ENCODE measurements at places on chromosomes 5 and 9.

DNA sequence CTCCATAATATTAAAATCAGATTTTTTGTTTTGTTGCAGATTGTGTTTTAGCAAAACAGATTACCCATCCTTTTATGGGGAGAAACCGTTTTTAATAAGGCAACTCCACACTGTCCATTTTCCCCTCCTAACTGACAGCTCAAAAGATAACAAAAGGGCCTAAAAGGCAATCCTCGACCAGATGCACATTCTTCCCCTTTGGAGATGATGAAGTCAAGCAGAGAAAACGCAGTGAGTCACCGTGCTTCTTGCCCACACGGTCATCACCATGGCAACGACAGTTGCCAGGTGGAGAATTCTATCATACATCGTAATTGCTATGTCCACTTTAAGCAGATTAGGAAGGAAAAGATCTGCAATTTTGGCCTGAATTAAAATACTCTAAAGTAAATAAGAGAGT is 96.4 kb downstream of the DIRAS2 start:
- no peak overlapping the region for H3K27ac ChIP-seq
- no peaks in the 10 kb centered on the region for H3K36me3 ChIP-seq
- no peak overlapping the region for H3K4me3 ChIP-seq
- H3K27me3 ChIP-seq: no peaks in the 10 kb centered on the region
- no peaks in the 10 kb centered on the region for H3K4me1 ChIP-seq

- H3K27ac ChIP-seq: no peak overlapping the region
- no peak overlapping the region for H3K4me3 ChIP-seq
- H3K27me3 ChIP-seq: no peaks in the 10 kb centered on the region
- no peaks in the 10 kb centered on the region for H3K4me1 ChIP-seq
- no peaks in the 10 kb centered on the region for H3K36me3 ChIP-seq
- DNase-seq: no peak
Observed at GRCh38 chr5:54148067-54148845, 162.1 kb downstream of the ARL15 start.

DNA sequence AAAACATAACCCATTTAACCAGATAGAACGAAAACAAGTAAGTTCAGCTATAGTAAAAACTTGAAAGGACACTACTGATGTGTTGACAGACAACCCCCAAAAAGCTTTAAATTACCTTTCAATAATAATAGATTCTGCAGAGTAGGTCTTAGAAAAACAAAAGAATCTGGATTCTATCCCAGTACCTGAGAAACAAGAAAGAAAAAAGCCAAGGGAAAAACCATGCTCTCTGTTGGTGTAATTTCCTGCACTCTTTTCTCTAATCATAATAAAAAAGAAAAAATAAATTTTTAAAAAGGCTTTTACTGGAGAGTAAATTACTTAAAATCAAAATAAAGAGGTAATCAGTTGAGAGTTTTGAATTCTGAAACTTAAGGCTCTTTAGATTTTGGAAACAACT is 1090.4 kb downstream of the PTPRD start:
- H3K4me3 ChIP-seq: no peak overlapping the region
- no peak for DNase-seq
- no peak overlapping the region for H3K27ac ChIP-seq

- peaks cover 35% of the 10 kb centered on the region for H3K4me1 ChIP-seq
- peak; percentile 34 for DNase-seq
- H3K27me3 ChIP-seq: no peaks in the 10 kb centered on the region
- H3K27ac ChIP-seq: no peak overlapping the region
- H3K4me3 ChIP-seq: no peak overlapping the region
Observed at GRCh38 chr9:129746092-129746777, 6.6 kb downstream of the PTGES start.

DNA sequence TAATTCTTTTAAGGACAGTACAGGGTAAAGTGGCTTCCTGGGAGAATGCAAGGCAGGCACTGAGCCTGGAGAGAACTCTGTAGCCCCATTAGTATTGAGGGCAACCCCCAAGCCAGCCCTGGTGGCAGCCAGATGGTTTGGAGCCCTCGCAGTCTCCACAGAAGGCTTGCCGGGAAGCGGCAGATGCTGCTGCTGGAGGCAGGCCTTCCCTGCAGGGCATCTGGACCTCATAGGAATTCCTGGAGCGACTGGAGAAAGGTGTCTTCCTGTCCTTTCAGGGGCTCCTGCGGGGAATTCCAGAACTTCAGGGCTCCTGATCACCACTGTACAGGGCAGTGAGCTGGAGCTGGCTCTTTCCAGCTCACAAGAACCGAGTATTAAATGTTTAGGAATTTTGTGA is 167.5 kb downstream of the INSYN2B start:
- H3K4me3 ChIP-seq: no peak overlapping the region
- no peaks in the 10 kb centered on the region for H3K36me3 ChIP-seq
- H3K27ac ChIP-seq: no peak overlapping the region
- H3K27me3 ChIP-seq: no peaks in the 10 kb centered on the region
- no peak for DNase-seq

DNA sequence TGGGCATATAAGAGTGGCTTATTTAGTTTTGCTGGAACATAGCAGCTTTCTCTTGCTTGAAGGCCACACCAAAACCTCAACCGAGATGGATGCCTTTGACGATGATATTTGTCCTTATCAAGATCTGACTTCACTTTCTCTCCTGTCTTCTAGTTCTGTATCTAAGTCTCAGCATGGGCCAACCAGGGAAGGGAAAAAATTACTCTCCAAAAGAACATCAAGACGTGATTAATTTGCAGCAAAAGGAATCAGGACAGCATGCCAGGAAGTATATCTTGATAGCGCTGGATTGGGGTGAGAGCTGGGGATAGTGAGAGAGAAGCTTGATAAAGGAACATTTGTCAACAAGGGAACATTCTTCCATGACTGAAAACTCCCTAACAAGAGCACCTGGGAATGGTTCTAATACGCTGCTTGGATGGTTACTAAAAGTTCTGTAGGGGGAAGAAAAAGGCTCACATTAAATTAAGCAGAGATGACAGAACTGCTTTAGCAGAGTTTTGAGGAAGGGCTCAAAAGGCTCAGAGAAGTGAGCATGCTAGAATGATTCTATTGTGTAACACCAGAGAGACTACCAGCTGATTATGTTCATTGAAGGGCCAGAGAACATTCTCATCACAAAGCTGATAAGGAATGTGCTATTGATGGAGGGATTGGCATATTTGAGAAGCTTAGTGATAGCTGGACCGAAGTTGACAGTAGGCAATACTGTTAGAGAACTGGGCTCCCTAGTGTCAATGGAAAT is 21.6 kb upstream of the ANXA1 start:
- H3K27me3 ChIP-seq: no peaks in the 10 kb centered on the region
- H3K36me3 ChIP-seq: no peaks in the 10 kb centered on the region
- H3K4me1 ChIP-seq: peaks cover 2% of the 10 kb centered on the region
- no peak overlapping the region for H3K27ac ChIP-seq

DNA sequence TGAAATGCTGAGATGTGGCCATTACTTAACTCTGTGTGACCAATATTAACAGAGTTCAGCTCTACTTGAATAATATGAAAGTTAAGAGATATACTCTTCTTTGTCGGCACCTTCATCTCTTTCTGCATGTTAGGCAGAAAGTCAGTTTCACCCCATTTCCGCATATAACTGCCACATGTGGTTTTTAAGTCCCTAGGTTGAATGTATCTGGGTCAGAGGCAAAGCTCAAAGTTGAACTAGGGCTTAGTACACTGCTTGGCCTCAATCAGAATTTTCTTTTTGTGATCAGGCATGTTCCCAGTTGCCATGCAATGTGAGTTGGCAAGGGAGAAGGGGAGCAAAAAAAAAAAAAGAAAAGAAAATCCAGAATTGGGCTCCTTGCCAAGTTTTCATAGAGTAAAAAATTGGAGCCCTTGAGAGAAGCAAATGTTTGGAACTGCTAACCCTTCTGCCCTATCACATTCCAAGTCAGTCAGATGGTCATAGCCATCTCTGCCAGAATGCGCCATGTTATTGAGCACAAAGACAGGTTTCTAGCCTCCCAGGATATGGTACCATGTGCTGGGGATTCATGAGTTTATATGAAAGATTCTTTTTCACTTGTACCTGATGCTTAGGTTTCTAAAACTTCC is 251.2 kb upstream of the RORB start:
- no peaks in the 10 kb centered on the region for H3K27me3 ChIP-seq
- H3K36me3 ChIP-seq: no peaks in the 10 kb centered on the region
- no peak overlapping the region for H3K27ac ChIP-seq
- no peaks in the 10 kb centered on the region for H3K4me1 ChIP-seq
- no peak overlapping the region for H3K4me3 ChIP-seq

- no peaks in the 10 kb centered on the region for H3K4me1 ChIP-seq
- no peaks in the 10 kb centered on the region for H3K27me3 ChIP-seq
- DNase-seq: no peak
Observed at GRCh38 chr9:111463048-111463447, 21.1 kb downstream of the ECPAS start.

DNA sequence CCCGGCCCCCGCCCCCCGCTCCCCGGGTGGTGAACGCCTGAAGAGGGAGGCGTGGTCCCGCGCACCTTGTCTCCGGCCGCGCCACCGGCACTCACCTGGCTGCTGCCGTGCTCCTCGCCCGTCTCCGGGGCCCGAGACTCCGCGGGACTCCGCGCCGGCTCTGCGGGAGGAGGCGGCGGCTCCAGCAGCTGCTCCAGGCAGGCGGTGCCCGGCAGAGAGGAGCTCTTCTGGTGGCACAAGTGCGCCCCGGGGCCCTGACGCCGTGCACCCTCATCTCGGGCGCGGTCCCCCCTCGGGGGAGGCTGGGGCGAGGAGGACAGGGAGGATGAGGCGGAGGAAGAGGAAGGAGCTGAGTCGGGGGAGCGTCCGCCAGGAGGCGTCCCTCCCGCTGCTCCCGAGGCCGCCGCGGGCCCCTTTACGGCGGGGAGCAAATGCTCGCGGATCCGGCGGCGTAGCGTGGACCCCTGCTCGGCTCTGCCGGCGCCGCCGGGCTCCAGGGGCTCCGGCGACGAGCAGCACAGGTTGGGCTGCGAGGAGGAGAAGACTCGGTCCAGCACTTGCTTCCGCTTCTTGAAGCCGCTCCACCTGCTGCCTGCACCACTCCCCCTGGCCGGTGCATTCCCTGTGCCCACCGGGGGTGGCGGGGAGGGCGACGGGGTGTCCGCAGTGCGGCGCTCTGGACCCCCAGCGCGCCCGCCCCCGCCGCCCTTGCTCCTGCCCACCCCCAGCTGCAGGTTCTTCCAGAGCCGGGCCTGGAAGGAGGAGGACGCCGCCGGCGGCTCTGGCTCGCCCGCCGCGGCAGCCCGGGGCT is 928 bp downstream of the MCTP1 start:
- peaks cover 4% of the 10 kb centered on the region for H3K4me1 ChIP-seq
- H3K27me3 ChIP-seq: peaks cover 7% of the 10 kb centered on the region
- no peaks in the 10 kb centered on the region for H3K36me3 ChIP-seq
- no peak overlapping the region for H3K27ac ChIP-seq

DNA sequence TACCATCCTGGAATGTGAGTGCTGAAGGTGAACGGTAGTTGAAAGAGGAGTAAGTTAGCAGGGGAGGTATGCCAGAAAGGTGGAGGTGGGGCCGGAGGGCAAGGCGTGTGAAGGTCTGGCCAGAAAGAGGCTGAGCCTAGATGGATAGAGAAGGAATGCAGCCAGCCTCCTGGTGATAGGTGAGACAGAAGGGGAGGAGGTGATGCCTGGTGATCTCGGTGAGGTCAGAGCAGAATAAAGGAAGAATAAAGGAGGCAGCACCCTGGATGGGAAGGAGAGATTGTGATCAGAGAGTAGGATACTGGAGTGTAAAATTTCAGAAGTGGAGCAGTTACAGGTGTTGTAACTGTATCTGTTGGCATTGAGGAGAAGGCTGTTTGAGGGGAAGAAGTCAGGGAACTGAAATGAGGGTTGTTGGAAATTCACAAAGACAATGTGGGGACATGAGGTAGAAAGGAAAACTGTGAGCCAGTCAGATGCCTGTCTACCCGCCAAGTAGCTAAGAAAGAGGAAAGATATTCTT is 2.0 kb downstream of the GNG10 start:
- no peaks in the 10 kb centered on the region for H3K27me3 ChIP-seq
- no peak for DNase-seq
- H3K36me3 ChIP-seq: peaks cover 6% of the 10 kb centered on the region
- H3K4me3 ChIP-seq: no peak overlapping the region
- H3K4me1 ChIP-seq: peaks cover 16% of the 10 kb centered on the region

DNA sequence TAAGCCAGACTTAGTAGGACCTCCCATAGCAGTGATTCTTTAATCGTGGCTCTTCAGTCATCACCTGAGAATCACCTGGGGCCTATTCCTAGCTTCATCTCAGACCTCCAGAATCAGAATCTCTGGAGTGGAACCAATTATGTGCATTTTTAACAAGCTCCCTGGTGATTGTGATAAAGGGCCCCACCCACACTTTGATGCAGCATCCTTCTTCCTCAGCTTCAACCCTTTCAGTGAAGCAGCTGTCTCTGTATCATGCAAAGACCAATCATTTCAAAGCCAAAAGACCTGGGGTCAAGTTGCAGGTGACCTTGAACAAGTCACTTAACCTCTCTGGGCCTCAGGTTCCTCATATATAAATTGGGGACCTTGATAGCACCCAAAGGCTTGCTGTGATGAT is 17.1 kb downstream of the FBXO10 start:
- H3K27me3 ChIP-seq: no peaks in the 10 kb centered on the region
- peaks cover 3% of the 10 kb centered on the region for H3K36me3 ChIP-seq
- no peak for DNase-seq
- no peak overlapping the region for H3K4me3 ChIP-seq
- H3K27ac ChIP-seq: no peak overlapping the region

DNA sequence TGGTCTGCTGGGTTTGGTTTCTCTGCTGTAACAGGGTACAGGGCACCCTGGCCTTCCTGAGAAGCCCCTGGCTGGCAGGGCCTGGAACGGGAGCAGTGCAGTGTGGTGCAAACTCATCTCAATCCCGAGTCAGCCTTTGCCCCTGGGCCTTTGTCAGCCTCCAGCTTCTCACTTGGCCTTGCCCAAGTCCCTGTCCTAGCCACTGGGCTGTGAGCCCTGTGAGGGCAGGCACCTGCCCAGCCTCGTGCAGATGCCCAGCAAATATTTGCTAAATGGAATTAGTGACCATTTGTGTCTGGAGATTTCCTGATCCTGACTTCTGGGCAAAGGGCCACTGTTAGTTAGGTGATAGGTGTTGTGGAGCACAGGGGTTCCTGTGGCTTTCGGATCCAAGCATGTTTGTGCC is 13.0 kb downstream of the RGS3 start:
- peaks cover 11% of the 10 kb centered on the region for H3K4me1 ChIP-seq
- no peaks in the 10 kb centered on the region for H3K27me3 ChIP-seq
- H3K36me3 ChIP-seq: no peaks in the 10 kb centered on the region
- H3K27ac ChIP-seq: no peak overlapping the region

GRCh38 chr9:135134268-135135022 is 47.0 kb downstream of the OLFM1 start:
- H3K36me3 ChIP-seq: no peaks in the 10 kb centered on the region
- no peak for DNase-seq
- H3K27me3 ChIP-seq: no peaks in the 10 kb centered on the region
- H3K4me1 ChIP-seq: no peaks in the 10 kb centered on the region
- no peak overlapping the region for H3K27ac ChIP-seq

- no peak for DNase-seq
- H3K36me3 ChIP-seq: no peaks in the 10 kb centered on the region
- peaks cover 3% of the 10 kb centered on the region for H3K4me1 ChIP-seq
- no peaks in the 10 kb centered on the region for H3K27me3 ChIP-seq
- H3K27ac ChIP-seq: no peak overlapping the region
Observed at GRCh38 chr5:118533156-118533555, 455.2 kb downstream of the DTWD2 start.

- H3K4me3 ChIP-seq: no peak overlapping the region
- no peaks in the 10 kb centered on the region for H3K36me3 ChIP-seq
- H3K4me1 ChIP-seq: no peaks in the 10 kb centered on the region
- H3K27me3 ChIP-seq: no peaks in the 10 kb centered on the region
- DNase-seq: no peak
- H3K27ac ChIP-seq: no peak overlapping the region
Observed at GRCh38 chr9:18747595-18747994, 273.6 kb downstream of the ADAMTSL1 start.

Measured in trophoblast cell (in vitro differentiated cells and primary cell).